Fibroblast of skin of back (primary cell): ENCODE measurements at places on chromosomes 12 and 14.

- no peak for DNase-seq
These were observed 78.6 kb downstream of the SLC15A5 start for GRCh38 chr12:16198884-16199283.

DNA sequence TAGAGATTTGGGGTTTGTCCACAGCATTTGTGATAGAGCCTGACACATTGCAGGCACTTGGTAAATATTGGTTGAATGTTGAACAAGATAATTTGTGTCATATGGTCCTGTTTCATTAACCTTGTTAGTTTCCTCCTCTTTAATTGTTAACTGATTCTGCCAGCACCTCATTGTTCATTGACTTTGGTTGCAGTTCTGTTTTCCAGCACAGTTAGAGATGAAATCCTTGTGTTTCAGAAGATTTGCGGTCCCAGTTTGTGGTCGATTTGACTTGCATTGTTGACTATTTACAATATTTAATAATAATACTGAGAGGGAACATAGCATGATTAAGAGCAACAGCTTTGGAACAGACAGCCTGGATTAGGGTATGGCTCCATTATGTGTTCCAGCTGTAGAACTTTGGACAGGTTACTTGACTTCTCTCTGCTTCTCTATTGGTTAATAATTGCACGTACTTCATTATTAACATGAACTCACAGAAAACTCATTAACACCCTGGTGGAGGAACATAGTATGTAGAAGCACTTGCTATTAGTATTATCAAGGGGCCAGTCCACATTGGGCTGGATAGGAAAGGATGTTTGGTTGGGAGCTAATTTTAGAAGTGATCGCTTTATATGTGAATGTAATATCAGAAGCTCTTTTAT, 8.7 kb downstream of the DRAM1 start:
- DNase-seq = no peak

GRCh38 chr12:20404576-20405346, 36.4 kb downstream of the PDE3A start:
- peak; percentile 78 for DNase-seq

DNA sequence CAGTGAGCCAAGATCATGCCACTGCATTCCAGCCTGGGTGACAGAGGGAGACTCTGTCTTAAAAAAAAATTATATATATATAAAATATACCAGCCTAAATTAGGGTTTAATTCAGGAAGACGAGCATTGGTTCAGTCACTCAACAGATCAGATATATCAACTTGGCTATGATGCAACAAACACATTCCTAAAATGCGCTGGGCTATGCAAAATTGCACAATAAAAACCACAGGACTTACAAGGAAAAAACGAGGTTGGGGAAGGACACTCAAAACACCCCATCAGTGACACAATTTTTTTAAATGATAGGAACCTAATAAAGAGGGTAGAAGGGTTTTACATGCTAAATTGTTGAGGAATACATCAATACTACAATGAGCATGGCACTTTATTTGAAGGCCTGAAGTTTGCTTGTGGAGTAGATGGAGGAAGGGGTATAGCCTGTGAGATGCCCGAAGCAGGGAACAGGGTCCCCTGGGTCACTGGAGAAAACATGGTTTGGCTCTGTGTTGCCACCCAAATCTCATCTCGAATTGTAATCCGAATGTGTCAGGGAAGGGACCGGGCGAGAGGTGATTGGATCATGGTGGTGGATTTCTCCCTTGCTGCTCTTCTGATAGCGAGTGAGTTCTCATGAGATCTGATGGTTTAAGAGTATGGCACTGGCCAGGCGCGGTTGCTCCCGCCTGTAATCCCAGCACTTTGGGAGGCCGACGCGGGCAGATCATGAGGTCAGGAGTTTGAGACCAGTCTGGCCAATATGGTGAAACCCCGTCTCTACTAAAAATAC, 71.2 kb downstream of the TNFAIP2 start:
- no peak for DNase-seq
